ENCODE measurements at places on chromosomes 3 and 15.
A peak's percentile ranks its signal among the peaks of the same experiment; 100 is the strongest.

DNA sequence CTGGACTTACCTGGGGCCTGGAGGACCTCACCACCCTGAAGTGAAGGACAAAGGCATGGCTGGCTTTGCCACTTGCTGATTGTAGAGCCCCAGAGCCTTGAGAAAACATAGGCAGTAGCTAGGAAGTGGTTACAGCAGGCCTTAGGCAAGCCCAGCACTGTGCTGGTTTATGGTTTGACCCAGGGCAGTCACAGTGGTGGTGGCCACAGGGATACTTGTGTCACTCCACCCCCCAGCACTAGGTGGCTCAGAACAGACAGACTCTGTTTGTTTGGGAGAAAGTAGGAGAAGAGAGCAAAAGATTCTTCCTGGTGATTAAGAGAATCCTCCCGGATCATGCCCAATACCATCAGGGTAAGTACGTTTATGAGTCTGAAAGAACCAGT, 13.2 kb upstream of the COL8A1 start:
- H3K4me1 ChIP-seq = no peaks in the 10 kb centered on the region
- no peak for DNase-seq
- H3K4me3 ChIP-seq = no peak overlapping the region
- no peaks in the 10 kb centered on the region for H3K27me3 ChIP-seq
- no peak overlapping the region for H3K27ac ChIP-seq

GRCh38 chr3:161600173-161600572, 103.6 kb downstream of the OTOL1 start:
- no peak overlapping the region for H3K27ac ChIP-seq
- H3K36me3 ChIP-seq = no peaks in the 10 kb centered on the region
- H3K4me1 ChIP-seq = peaks cover 23% of the 10 kb centered on the region
- DNase-seq = no peak
- no peak overlapping the region for H3K4me3 ChIP-seq
- no peaks in the 10 kb centered on the region for H3K27me3 ChIP-seq

GRCh38 chr3:51983578-51984268, 388 bp downstream of the ACY1 start:
- peaks cover 36% of the 10 kb centered on the region for H3K4me1 ChIP-seq
- H3K36me3 ChIP-seq = peaks cover 12% of the 10 kb centered on the region
- DNase-seq = no peak
- peak overlapping the region; percentile 27 for H3K4me3 ChIP-seq

GRCh38 chr3:42119561-42120355, 28.6 kb downstream of the TRAK1 start:
- no peaks in the 10 kb centered on the region for H3K36me3 ChIP-seq
- no peak for DNase-seq
- H3K27ac ChIP-seq = no peak overlapping the region
- no peak overlapping the region for H3K4me3 ChIP-seq

- H3K27ac ChIP-seq = no peak overlapping the region
- DNase-seq = no peak
- H3K27me3 ChIP-seq = no peaks in the 10 kb centered on the region
- H3K36me3 ChIP-seq = no peaks in the 10 kb centered on the region
- H3K4me3 ChIP-seq = no peak overlapping the region
- no peaks in the 10 kb centered on the region for H3K4me1 ChIP-seq
These were observed 15.7 kb upstream of the TBC1D23 start for GRCh38 chr3:100245136-100245535.

DNA sequence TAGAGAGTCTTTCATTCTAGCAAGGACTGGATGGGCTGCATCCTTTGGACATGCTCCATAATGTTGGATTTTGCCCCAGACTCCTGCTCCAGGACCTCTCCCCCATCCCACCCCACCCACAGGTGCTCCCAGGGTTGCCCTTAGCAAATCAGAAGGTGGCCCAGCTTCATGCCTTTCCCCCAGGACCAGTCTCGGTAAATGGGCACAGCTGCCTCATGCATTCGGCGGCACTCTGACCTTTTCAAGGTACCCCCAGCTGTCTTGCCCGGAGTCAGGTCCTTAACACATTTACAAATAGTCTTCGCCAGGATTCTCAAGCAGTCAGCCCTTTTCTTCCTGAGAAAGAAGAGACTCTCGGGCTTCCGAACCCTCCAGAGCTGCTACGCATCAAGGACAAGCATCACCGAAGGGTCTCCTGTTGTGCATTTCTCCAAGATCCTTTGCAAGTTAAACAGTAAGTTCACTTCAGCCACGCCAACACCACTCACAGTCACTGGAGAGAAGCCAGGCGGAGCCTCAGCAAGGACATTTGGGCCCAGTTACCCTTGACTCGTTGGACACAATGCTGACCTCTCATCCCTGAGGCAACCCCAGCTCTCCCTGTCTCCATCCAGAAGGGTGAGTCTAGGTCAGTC, 287.8 kb downstream of the FAM43A start:
- no peaks in the 10 kb centered on the region for H3K4me1 ChIP-seq
- no peak for DNase-seq
- H3K27me3 ChIP-seq = peaks cover 4% of the 10 kb centered on the region
- no peak overlapping the region for H3K4me3 ChIP-seq
- no peak overlapping the region for H3K27ac ChIP-seq

DNA sequence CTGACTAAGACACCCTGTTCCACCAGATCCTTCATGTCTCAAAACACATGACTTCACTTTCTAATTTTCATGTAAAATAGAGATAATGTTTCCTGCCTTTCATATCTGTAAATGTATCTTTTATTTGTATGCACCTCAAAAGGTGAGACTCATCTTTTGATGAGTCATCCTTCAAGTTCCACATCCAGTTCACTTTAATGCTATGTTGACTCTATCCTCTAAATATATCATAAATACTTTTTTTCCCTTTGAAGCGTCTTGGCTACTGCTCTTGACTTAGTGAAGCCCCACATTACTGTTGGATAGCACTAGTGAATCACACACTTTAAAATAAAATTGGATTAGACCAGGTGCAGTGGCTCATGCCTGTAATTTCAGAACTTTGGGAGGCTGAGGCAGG, 741.1 kb downstream of the VGLL3 start:
- H3K36me3 ChIP-seq = no peaks in the 10 kb centered on the region
- no peaks in the 10 kb centered on the region for H3K4me1 ChIP-seq
- no peaks in the 10 kb centered on the region for H3K27me3 ChIP-seq
- H3K27ac ChIP-seq = no peak overlapping the region

DNA sequence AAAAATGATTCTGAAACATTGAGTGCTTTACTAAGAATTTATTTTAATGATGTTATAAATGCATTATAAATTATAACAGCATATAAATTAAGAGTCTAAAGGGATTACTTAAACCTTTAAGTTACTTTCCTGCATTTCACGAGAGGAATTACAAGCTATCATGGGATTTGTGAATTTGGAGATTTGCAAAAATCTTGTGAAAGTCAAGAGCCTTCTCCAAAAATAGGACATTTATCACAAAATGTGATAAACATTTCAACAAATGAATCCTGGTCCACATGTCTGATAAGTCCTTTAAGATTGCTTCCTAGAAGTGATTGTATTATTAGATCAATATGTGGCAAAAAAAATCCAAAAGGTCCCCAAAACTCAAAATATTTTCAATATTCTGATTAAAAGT, 154.5 kb downstream of the ATP8B4 start:
- no peak overlapping the region for H3K27ac ChIP-seq
- H3K27me3 ChIP-seq = no peaks in the 10 kb centered on the region
- no peaks in the 10 kb centered on the region for H3K36me3 ChIP-seq
- no peaks in the 10 kb centered on the region for H3K4me1 ChIP-seq

DNA sequence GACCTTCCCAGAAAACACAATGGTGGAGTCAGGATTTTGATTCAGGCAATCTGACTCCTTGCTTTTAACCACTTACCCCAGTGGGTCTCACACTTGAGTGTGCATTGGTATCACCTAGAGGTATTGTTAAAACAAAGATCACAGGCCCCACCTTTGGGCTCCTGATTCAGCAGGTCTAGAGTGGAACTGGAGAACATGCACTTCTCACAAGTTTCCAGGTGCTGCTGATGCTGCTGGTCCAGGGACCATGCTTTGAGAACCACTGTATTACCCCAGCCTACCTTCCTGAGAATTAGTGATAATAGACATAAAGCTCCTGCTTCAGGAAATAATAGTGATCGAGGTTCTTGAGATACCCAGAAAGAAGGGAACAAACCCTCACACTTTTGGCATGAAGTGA, 466.9 kb downstream of the EPHB1 start:
- H3K36me3 ChIP-seq = no peaks in the 10 kb centered on the region
- H3K4me1 ChIP-seq = no peaks in the 10 kb centered on the region
- H3K27ac ChIP-seq = no peak overlapping the region
- no peak for DNase-seq
- H3K27me3 ChIP-seq = peaks cover 4% of the 10 kb centered on the region
- H3K4me3 ChIP-seq = no peak overlapping the region

- H3K27ac ChIP-seq = no peak overlapping the region
- H3K4me3 ChIP-seq = no peak overlapping the region
- H3K27me3 ChIP-seq = no peaks in the 10 kb centered on the region
- no peak for DNase-seq
- H3K4me1 ChIP-seq = peaks cover 36% of the 10 kb centered on the region
- H3K36me3 ChIP-seq = peaks cover 45% of the 10 kb centered on the region
These were observed 3.2 kb downstream of the ULK3 start for GRCh38 chr15:74839526-74840395.

All from DND-41 (cell line).